ENCODE measurements at places on chromosomes 11 and 22. TPM values are rescaled to one million over a fixed set of nuclear protein-coding genes. Genes with fewer than 3 reads are reported as not detected.

Gene CNTF
- total RNA-seq: 0.49 TPM

Gene APOA5
- not detected for total RNA-seq

Gene FAT3
- 3.9 TPM for total RNA-seq

Gene DAGLA
- 7.6 TPM for total RNA-seq

Gene GLB1L3
- 0.16 TPM for total RNA-seq

Gene OR2AT4
- total RNA-seq: not detected

Gene PICK1
- 44.1 TPM for total RNA-seq

Gene CDC42EP1
- total RNA-seq: 149 TPM

Gene PKP3
- 8.2 TPM for total RNA-seq

Gene PAMR1
- 10.0 TPM for total RNA-seq

Gene CDON
- 4.7 TPM for total RNA-seq

Gene TMPRSS4
- not detected for total RNA-seq

Gene TRIM68
- 8.1 TPM for total RNA-seq

Gene OR6A2
- not detected for total RNA-seq

Gene DDX25
- not detected for total RNA-seq

Gene B4GAT1
- 31.3 TPM for total RNA-seq

Gene C11orf98
- 120 TPM for total RNA-seq

Gene DDIAS
- total RNA-seq: 10.4 TPM

Gene FUT4
- total RNA-seq: 5.8 TPM

All from mesangial cell (primary cell).